A549 treated with CORT108297 at 1 μM for 4 hours (cell line): ENCODE measurements at places on chromosomes 6 and 20. TPM values are rescaled to one million over a fixed set of nuclear protein-coding genes. Genes with fewer than 3 reads are reported as not detected.

The PPIL6 gene
- 1.4 to 2.9 TPM (median 2.6 TPM) in 5 replicates for total RNA-seq

The CENPW gene
- total RNA-seq = 31.6 to 43.4 TPM (median 40.2 TPM) in 5 replicates

The SLC44A4 gene
- 0.06 to 0.16 TPM in 2 of 5 replicates, not detected in the others for total RNA-seq

The NMBR gene
- not detected in 5 replicates for total RNA-seq

The ACTL10 gene
- total RNA-seq = 0.05 TPM in 1 of 5 replicates, not detected in the others
